Karpas-422 (cell line): ENCODE measurements at places on chromosomes 5 and 9. TPM values are rescaled to one million over a fixed set of nuclear protein-coding genes. Genes with fewer than 3 reads are reported as not detected.

DNA sequence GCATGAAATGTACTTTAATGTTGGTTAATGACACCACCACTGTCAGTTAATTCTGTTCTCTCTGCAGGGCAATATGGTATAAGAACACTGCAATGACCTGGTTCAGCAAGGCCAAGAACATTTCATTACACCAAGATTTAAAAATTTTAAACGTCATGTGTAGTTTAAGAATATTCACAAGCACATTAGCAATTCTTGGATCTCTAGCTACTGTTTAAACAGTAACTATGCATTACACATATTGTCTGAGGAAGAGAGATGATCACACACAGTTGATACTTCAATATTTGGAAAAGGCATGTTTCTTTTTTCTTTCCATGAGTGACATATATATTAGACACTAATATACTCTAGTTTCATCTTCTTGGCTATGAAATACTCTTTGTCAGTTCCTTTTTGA, 143.0 kb downstream of the ADAMTS12 start:
- no peak for DNase-seq

DNA sequence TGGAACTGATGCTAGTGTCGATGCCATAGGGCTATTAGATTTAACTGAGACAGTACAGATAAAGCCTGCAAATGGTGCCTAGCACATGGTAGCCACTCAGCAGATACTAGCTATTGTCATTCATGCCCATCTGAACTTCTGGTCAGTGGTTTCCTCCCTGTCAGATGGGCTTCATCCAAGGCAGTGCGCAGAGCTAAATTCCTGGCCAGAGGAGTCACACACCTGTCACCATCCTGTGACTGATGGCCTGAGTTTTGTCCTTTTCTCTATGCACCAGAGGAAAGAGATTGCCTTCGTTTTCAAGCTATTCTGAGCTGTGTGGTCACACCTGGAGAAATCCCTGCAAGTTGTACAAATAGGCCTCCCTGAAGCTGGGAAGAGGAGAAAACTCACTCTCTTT, 34.7 kb downstream of the MSX2 start:
- no peak for DNase-seq

DNA sequence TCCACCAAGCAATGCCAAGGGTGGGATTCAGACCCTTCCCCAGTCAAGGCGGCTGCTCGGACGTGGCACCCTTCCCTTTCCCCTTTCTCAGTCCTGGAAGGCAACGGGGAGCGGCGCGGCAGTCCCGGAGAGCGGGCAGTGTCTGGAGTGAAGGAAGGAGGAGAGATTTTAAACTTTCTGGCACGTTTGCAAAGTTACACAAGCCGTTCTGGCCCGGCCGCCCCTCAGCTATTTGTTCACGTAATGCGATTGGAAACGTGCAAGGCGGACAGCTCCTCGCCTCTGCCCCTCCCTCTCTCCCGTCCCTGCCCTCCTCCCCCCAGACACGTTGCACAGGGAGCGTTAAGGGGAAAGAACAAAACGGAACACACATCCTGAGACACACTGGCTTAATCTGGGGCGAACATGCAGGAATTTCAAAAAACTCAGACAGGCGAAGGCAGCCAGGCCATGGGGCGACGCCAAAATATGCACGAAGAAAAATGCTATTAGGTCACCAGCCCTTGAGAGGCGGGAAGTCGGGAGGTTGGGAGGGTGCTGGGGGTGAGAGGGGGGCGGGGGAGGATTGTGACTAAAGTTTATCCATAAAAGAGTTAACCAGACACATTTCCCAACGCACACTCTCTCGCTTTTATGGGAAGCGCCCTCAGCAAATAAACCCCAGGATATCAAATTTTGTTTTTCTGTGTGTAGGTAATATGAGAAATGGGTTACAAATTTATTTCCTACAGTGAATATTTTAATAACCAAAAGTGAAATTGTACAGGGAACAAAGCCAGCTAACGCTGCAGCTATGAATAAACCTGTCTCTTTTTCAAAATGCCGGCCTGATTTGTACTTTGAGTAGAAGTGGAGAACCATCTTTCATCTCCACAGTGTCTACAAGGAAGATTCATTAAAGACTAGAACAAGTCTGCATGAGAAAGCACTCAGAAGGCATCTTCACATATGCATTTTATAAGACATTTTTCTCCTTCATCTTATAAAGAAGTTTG, at the start of gene LOX:
Gene LOX, minus strand, starts transcription at position 144 of the 995 bp plus-strand sequence. CDS start 274 bp downstream, outside the sequence.
- no peak for DNase-seq

Gene MEIKIN
- not detected in 2 replicates for total RNA-seq

Gene NREP
- total RNA-seq: 2.7 and 5.8 TPM in 2 replicates

Gene ISL1
- total RNA-seq: not detected in 2 replicates

- DNase-seq: no peak
These were observed 25.9 kb upstream of the ANKRD55 start for GRCh38 chr5:56259002-56259511.

DNA sequence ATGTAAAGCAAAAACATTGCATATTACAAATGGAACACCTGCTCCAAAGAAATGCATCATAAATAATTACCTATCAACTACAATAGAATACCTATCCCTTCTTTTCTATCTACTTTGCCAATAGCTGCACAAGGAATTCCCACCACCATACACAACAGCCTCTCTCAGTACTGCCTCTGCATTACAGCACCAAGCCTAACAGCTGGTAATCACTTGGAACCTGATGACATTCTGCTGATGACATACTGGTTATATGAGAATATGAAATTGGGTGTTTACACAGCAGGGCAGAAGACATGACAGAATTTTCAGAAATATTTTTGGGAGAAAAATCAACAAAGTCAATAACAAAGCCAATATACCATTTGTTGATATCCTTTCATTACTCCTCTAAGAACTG, 43.2 kb downstream of the PSMB7 start:
- no peak for DNase-seq

GRCh38 chr5:179321206-179321987, 23.9 kb downstream of the ADAMTS2 start:
- DNase-seq: no peak

- no peak for DNase-seq
These were observed 28.7 kb upstream of the UBAC1 start for GRCh38 chr9:135989722-135990467.

DNA sequence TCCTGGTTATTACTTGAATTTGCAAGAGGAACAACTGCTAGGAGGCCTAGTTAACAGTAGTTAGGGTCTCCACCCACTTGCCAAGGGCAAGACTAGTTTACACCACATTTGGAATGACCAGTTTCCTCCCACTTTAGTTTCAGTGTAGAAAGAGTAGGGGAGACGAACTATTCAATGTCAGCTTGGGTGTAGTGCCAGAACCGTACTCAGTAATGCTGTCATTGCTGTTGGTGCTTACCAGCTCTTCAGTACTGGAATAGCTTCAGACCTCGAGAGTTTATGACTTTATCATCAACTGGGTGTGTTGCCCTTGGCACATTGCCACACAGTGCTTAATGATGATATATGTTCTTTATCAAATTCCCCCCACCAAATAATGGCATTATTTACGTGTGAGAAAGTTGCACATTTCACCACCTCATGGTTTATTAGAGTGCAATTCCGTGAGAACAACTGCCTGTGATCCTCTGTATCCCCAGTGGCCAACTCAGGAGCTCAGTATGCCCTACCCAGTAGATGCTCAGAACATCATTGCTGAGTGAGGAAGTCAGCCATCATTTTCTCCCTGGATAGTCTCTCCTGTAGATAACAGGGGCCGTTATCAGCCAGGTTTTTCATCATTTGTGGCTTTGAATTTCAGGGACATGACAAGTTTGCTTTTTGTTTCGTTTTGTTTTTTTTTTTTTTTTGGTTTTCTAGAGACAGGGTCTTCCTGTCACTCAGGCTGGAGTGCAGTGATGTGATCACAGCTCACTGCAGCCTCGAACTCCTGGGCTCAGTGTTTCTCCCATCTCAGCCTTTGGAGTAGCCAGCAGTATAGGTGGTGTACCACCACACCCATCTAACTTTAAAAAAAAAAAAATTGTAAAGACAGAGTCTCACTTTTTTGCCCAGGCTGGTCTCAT, 67.3 kb downstream of the DOCK8 start:
- no peak for DNase-seq

DNA sequence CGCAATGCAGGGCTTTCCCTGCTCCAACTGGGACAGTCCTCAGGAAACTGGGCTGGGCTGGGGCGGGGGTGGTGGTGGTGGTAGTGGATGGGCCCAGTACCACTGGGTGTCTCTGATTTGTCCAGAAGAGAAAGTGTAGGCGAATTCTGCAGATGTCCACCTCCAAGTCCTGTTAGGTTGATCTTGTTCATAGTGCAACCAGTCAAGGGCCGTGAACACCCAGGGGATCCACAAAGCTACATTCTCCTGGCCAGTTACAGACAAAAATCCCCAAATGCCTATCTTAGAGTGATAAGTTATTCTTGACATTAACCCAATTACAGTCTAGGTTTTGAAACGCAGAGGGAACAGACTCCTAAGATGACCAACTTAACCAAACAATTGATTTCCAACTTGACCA, 97.5 kb upstream of the SHB start:
- no peak for DNase-seq

DNA sequence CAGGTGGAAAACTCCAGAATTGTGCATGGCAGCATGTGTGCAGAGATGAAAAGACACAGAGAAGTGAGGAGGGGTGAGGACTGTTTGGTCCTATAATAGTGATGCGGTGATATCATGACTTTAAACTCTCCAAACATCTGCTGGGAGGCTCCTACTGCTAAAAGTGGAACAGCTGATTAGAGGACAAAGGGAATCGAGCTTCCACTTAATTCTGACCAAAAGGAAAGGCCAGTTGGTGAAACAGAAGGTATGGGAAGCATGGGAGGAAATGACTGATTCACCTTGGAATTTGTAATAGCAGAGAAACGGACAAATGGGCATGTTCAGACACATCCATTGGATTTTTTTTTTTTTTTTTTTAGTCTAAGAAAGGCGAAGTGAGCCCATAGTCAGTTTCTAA, 67.5 kb upstream of the MAMDC2 start:
- no peak for DNase-seq

GRCh38 chr5:72170101-72170500, 62.8 kb downstream of the MAP1B start:
- DNase-seq: no peak

- DNase-seq: no peak
These were observed 52.4 kb downstream of the VCAN start for GRCh38 chr5:83523929-83524328.

DNA sequence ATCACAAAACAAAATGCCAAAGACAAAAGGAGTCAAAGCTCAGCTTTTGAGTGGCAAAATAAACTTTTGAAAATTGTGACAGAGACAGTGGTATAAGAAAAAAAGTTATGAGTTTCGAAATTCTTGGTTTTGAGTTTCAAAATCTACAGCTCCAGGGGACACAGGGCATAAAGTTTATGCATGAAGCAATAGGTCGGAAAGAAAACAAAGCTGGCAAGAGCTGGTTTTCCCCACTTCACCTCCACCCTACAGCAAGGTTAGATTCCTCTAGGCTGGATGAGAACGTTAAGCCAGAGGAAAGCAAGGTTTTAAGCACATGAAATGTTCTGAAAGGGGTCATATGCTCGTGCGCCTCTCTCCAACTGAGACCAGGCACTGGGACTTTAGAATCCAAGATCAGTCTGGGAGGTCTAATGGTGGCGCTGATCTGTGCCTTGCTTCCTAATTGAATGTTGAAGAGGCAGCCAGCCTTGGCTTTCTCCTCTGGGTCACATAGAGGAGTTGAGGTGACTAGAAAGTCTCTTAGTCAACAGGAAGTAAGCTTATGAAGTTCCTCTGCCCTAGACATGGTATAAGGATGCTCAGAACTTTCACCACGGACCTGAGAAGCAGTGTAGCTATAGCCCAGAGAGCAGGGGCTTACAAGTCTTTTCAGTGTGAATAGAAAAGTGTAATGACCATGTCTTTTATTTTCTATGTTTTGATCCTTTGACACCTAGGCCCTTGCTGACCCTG, 167.7 kb upstream of the DMAC1 start:
- DNase-seq: no peak

DNA sequence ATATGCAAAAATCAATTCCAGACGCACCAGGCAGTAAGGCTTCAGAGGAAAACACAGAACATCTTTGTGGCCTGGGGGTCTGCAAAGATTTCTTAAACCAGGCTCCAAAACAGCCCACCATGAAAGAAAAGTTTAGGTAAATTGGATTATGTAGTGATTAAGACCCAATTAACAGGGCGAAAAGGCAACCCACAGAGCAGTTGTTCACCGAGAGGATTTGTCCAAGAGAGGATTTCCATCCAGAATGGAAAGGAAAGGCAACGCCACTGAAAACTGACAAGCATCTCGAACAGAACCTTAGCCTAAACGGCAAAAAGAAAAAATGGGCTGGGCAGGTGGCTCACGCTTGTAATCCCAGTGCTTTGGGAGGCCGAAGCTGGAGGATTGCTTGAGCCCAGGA, 37.4 kb downstream of the GLT6D1 start:
- no peak for DNase-seq

- no peak for DNase-seq
These were observed 64.9 kb upstream of the FANCC start for GRCh38 chr9:95382433-95382832.

- no peak for DNase-seq
These were observed 70.2 kb downstream of the NR2F1-AS1 start for GRCh38 chr5:93510626-93511380.

GRCh38 chr5:135977375-135977928, 22.7 kb upstream of the LECT2 start:
- DNase-seq: peak; percentile 85

GRCh38 chr5:118883362-118883761, 105.0 kb downstream of the DTWD2 start:
- no peak for DNase-seq
